ENCODE measurements at places on chromosomes 3 and 15.

- no peak for DNase-seq
Observed at GRCh38 chr3:104548401-104548800, 818.3 kb upstream of the ALCAM start.

DNA sequence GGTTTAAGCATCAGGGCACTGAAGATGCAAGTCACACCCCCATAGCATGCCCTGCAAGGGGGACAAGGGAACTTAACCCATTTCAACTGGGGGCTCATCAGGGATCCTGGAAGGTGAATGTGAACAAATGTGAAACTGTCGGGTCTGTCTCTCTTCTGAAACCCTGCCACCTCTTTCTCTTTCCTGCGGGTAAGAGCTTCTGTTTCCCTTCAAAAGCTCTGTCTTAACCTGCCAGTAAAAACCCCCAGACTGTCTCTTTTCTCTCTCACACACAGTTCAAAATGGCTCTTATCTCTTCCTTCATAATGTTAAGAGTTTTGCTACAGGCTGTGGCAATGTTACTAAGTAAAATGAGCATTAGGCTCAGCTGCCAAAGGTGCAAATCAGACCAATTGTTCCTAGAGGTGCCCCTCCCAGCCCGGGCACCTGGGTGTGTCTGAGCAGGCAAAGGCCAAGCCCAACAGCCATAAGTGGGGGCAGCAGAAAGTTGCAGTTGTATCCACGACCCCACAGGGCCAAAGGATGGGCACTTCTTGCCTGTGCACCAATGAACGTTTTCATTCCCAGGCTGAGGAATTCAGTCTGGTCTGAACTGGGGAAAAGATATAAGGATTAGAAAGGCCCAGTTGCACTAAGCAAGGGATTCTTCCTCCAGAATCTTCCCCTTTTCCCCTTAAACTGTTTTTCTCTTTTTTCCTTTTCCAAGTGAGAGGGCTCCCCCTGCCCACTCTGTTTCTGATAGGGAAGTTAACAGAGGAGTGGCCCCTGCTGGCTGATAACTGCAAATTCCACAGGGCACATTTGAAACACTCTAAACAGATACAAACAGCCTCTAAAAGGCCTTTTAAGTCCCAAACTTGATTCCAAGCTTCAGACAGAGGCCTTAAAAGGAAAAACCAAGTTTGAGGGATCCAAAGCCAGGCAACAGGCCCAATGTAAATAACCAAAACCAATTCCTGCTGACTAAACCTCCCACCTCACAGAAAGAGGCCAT is 113.8 kb upstream of the EPHA6 start:
- DNase-seq: no peak

DNA sequence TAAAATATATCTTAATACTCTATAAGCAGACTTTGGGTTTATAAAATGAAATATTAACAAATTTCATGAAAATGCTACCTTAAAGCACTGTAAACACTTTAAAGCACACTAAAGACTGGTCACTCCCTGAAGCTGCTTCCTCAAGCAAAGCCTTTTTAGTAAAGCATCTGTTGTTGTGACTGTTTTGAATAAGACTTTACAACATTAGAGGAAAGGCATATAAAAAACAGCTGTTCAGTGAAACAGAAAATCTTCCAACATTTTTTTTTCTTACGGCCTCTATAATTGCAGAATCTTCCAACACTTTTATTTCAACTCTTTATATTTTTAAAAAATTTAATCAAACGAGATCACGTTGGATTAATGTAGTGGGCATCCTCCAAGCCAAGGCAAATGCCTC is 48.1 kb downstream of the GRK7 start:
- DNase-seq: no peak

DNA sequence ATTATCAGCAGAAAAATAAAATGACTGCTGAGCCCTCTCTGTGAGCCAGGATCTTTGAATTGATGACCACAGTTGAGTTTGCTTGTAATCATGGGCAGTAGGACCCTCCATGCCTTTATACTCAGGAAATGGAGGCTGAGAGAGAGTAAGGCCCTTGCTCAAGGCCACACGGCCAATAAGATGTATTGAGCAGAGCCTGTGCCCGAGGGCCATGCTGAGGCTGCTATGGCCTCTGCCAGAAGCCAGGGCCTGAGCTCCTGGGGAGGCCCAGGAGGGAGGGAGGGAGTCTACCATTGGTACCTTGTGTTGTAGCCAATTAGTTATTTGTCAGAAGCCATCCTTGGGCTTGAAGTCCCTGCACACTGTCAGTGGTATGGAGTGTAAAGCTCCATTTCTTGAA is 151.4 kb downstream of the DNAJB8 start:
- DNase-seq: no peak

DNA sequence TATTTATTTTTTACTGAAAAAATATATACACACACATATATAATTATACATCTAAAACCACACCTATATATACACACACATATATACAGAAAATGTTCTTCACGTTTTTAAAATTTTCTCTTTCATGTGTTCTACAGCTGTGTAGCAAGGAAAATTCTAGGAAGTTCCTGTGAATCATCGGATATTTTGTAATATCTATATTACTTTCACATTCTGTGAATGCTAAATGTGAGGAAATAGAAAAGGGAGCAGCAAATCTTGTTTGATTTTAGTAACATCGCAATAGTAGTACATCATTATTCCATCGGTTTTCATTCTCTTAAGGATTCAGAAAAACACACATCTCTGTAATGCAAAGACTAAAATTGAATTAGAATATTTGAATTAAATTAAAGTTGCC is 836.8 kb upstream of the NECTIN3 start:
- no peak for DNase-seq

GRCh38 chr3:101703169-101703568 is 16.7 kb upstream of the RPL24 start:
- no peak for DNase-seq

GRCh38 chr15:38702178-38702912 is 137.7 kb upstream of the RASGRP1 start:
- DNase-seq: no peak

DNA sequence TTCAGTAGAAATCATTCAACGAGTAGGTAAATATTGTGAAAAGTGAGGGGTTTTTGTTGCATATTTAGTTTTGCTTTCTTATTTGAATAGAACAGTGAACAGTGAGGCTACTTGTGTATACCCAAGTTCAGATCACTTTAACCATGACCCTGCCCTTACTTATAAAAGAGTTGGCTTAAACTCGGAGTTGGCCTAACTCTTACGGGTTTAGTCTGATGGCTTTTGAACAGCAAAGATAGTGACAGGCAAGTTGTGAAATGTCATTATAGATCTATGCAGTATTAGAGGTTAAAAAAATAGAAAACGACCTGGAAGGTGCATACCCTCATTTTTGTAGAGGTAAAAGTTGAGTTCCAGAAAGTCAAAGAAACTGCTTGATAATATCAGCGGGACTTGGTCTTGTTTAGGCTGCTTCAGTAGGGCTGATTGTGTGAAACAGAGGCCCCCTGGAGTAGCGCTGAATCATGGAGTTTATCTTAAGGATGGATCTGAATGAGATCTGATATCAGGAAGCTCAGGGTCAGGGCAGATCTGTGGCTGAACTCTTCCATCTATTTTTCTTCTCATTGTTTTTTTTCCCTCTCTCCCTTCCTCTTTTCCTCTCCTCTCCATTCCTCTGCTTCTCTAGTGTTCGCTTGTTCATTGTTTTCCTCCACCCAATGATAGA is 359.8 kb downstream of the LPP start:
- no peak for DNase-seq

DNA sequence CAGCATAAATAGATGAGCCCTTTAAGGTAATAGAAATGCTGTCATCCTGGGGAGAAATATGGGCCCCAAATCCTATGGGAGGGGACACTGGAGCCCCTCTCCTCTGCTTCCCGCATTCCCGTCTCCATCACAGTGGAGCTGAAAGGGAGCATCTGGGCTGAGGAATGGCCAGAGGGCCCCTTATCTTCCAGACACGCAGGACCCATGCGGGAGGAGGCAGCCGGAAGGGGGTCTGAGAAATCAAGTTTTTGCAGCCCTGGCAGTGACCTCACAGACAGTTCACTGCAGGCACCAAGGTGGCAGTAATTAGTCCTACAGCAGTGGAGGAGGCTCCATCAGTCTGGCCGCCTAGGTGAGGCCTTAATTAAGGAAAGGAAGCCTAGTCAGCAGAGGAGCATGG is 80.2 kb downstream of the RAB11A start:
- no peak for DNase-seq

GRCh38 chr3:180548050-180548449 is 53.9 kb upstream of the TTC14 start:
- DNase-seq: no peak

- DNase-seq: no peak
Observed at GRCh38 chr3:102078854-102079808, 229.8 kb downstream of the NFKBIZ start.

DNA sequence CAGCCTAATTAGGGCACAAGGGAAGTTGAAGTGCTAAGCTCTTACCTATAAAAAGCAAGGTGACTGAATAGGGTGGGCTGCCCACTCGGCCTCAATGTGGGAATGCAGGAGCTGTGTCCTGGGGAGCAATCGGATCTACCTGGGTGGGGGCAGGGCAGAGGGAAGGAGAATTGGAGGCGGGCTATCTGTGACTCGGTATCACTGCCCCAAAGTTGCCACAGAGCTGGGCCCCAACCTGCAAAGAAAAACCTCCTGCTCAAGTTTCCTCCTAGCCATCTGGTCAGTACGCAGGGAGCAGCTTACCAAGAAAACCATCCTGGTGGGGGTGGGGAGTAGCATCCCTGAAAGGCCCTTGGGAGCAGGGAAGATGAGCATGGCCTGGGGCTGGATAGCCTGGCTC is 10.7 kb downstream of the CIB2 start:
- no peak for DNase-seq

- DNase-seq: no peak
Observed at GRCh38 chr3:20280257-20280656, 94.3 kb upstream of the SGO1 start.

- DNase-seq: no peak
Observed at GRCh38 chr3:178480795-178481194, 55.4 kb upstream of the KCNMB2 start.

GRCh38 chr3:115397433-115397832 is 225.9 kb upstream of the GAP43 start:
- DNase-seq: no peak

DNA sequence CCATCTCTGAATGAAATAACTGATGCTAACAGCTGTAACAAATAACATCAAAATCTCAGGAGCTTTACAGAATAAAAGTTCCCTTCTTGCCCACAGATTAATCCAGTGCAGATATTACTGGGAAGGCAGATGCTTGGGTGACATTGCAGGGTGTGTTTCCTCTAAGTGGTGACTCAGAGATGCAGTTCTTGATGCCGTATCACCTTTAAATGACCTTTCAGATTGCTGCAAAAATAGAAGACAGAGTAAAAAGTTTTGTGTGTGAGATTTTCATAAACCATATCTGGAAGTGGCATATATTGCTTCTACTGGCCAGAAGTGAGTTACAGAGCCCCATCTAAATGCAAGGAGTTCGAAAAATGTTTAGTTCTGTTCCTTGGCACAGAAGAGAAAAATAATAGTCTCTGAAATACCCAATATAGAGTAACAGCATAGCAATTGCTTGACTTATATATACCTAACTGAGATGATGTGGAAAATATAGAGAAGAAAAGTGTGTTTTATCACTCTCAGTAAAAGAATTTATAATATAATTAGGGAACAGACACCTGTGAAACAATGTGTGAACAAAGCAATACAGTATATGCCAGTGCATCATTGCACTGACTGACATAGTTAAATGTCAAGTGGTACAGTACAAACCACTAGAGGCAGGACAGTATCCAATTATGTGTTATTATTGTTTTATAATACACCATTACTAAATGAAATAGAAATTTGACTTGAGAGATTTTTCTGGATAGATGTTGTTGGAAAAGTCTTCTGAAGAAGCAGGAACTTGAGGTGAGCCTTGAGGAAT is 430.7 kb upstream of the CBLB start:
- no peak for DNase-seq

- no peak for DNase-seq
Observed at GRCh38 chr3:56621681-56622080, 61.4 kb downstream of the TASOR start.

DNA sequence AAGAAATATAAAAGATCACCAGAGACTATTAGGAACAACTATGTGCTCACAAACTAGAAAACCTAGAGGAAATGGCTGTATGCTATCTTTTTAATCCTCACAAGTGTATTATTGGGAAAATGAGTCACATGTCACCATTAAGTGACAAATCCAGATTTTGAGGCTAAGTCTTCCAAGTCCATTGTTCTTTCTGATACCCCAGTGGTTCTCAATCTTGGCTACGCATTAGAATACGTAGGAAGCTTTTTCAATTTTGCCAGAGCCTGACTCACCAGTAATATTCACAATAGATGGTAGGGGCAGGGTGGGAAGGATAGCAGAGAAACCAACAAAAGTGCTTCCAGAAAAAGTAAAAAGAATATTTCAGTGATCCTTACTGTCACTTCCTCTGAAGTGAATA is 117.0 kb downstream of the FILIP1L start:
- no peak for DNase-seq

DNA sequence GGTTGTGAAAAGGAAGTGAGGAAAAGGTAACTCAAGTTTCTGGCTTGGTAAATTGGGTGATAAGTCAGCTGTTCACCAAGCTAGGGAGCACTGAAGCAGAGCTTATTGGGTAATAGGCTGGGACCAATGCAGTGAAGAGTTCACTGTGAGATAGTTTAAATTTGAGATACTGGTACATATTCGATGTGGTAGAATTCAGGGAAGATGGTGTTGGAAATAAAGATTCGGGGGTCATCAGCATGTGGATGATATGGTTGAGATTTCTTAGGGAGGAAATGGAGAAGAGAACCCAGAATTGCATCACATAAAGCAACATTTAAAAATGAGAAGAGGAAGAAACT is 16.9 kb downstream of the MME start:
- no peak for DNase-seq

- no peak for DNase-seq
Observed at GRCh38 chr3:85877631-85878030, 918.8 kb downstream of the CADM2 start.

DNA sequence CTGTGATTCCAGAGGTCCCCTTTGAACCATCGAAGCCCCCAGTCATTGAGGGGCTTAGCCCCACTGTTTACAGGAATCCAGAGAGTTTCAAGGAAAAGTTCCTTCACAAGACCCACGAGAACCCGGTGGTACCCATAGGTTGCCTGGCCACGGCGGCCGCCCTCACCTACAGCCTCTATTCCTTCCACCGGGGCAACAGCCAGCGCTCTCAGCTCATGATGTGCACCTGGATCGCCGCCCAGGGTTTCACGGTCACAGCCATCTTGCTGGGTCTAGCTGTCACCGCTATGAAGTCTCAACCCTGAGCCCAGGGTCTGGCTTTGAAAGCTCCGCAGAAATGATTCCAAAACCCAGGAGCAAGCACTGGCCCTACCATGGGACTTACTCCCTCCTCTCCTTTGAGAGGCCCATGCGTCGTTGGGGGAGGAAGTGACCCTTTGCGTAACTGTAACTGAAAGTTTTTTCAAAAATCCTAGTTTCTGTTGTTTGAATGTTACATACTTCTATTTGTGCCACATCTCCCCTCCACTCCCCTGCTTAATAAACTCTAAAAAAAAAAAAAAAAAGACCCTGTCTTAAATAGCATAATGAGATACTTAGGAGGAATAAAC is 85.1 kb upstream of the CSPG5 start:
- DNase-seq: no peak

Measured in NCI-H1092 (cell line).